ENCODE measurements at places on chromosomes 2 and 18.

GRCh38 chr2:68203587-68203986 is 45.9 kb downstream of the PNO1 start:
- DNase-seq, result no peak

DNA sequence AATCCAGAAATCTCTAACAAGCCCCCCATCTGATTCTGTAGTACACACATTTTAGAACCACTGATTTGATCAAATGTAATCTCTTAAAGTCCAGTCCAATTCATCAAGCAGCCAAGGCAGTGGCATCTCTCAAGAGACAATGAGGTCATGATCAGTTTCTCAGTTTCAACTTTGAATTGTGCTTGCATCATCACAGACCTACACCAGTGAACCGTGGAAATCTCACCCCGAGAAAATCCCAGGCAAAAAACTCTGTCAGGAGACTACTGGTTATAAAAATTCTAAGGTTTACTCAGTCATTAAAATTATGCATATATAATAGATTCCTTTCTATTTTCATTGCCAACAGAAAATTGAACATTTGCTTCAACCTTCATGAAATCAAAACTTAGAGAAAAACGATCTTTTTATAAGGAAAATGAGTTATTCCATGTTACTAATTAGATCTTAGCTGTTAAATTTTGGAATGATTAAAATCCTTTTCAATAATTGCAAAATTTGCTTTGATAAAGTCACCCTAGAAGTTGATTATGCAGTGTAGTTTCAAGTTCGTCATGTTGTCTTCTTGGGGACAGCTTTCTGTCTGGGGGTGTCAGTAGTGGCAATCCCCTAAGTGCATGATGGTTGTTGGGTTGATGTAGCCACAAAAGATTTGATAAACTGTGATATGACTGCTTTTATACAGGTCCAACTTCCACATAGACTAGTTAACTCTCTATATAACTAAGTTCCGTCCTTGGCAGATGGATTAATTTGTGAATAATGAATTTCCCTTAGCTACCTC is 235.0 kb downstream of the CAMKMT start:
- no peak for DNase-seq

- no peak for DNase-seq
Observed at GRCh38 chr18:13703899-13704298, 22.5 kb downstream of the FAM210A start.

DNA sequence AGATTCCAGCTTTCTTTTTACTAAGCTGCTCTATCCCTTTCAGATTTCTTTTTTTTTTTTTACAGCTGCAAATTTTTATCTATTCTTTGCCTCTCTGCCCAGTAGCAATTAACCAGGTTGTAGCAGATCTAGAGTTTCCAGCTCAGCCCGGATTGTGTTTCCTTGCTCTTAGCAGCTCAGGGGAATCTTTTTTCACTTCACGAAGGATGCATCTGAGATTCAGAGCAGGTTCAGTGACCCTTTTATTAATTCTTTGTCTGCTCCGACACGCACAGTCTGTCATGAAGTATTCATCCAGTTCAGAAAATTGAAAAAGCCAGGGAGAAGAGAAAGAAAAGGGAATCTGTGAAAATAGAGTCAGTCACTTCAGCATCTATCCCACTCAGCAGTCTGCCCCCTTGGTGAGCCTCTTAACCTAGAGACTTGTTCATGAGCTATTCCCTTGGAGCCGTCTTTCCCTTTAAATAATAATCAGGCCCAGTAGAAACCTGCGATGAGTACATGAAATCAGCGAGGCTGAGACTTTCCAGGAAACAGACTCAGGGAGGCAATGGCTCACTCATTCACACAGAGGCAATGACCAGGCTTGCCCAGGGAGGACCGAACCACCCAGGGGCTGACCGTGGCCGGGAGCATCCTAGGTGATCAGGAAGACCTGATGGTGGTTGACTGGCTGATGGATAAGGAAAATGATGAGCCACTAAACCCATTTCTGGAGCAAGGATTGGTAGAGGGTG is 103.4 kb upstream of the ITGA6 start:
- no peak for DNase-seq

- DNase-seq, result no peak
Observed at GRCh38 chr2:1400943-1401735, 12.1 kb upstream of the TPO start.

DNA sequence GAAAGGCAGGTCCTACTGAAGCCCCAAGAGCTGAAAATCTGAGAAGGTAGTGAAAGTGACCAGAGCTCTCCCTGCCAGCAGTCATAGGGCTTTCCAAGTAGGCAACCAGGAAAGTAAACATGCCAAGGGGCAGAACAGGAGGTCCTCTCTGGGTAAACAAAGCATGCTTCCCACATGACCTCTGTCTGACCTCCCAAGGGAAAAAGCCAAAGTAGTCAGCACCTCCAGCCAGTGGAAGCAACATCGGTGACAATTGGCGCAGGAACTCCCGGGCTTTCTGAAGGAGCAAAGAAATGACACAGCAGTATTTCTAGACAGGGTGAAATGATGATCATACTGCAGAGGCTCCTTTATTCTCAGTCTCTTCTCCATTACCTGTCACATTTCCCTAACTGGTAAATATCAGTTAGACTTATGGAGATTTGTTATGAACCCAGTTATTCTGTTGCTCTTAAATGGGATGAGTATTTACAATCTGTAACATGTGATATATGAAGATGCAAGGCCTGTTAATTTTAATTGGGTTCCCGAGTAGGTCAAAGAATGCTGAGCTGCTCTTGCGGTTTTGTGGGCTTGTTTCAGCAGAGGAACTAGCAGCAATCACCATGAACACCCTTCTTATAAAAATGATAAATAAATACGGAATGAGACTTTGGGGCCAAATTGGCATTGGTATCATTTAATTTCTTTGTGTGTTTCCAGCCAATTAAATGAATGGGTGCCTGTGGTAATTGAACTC is 321.0 kb downstream of the RND3 start:
- DNase-seq, result no peak

- DNase-seq, result no peak
Observed at GRCh38 chr2:50398766-50399056, 633.2 kb downstream of the NRXN1 start.

GRCh38 chr2:14330884-14331283 is 301.6 kb upstream of the LRATD1 start:
- DNase-seq, result no peak

- peak; percentile 86 for DNase-seq
Observed at GRCh38 chr2:222296911-222297599, 1.7 kb downstream of the PAX3 start.

DNA sequence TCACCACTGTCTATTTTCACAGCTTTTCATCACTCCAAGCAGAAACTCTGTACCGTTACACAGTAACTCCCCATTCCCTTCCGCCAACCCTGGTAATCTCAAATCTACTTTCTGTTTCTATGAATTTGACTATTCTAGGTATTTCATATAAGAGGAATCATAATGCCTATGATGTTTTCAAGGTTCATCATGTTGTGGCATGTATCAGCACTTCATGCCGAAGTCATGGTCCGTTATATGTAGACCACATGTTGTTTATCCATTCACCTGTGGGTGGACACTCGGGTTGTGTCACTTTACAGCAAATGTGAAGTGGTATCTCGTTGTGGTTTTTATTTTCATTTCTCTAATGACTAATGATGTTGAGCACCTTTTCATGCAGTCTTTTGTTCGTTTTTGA is 21.6 kb downstream of the CPSF3 start:
- no peak for DNase-seq
